GM23338 (cell line): ENCODE measurements at places on chromosomes 6 and 20.
A peak's percentile ranks its signal among the peaks of the same experiment; 100 is the strongest.

DNA sequence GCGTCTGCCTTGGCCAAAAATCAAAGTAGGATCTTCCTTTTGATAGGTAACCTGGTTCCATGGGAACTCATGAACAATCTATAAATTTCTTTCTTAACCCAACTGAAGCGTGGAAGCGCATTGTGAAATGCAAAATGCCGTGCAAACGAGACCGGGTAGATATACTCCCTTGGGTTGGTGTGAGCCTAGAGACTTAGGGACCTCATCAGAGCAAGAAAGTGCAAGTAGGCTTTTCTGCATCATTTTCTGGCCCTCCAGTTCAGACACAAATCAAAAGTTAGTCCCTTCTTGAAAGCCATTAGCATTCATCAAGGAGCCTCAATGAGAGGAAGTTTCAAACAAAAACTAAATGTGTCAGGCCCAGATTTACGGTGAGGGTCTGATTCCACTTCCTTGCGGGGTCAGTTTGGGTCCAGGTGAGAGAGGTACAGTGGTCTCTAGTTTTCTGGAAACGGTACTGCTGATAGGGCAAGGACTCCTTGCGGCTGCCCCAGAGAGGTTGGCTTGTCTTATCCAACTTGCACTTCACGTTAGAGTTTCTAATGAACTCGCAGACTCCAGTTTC, 5.3 kb upstream of the ZNF184 start:
- DNase-seq = peak; percentile 15

- no peak for DNase-seq
Measured at GRCh38 chr20:46931699-46932098, 37.1 kb downstream of the EYA2 start.

DNA sequence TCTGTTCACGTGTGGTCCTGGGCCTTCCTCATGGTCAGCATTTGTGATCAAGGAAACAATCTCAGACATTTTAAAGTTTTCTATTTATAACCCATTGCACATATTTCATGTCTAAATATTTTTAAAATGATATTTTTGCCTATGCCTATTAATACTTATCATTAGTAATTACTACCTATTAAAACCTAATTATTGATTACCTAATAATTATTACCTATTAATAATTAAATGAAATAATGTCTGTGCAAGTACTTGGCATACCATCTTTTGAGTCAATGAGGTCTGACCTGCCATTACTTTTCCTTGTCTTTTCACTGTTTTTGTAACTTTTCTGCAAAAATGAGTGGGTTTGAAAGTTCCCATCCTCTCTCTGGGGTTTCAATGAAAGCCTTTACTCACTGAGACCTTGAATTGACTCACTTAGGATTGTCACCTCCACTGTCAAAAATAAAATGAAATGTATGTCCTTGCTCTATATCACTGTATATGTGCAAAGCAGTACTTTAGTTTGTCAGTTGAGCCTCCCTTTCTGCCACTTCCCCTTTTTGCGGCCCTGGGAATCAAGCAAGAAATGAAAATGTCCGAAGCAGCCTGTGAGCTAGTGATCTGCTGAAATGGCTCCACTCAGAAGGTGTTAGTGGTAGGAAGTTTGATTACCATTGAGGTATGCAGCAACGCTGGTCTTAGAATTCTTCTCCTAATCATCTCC, 87.8 kb downstream of the L3MBTL3 start:
- no peak for DNase-seq

GRCh38 chr6:132136981-132137380, 185.8 kb upstream of the CCN2 start:
- DNase-seq = no peak

DNA sequence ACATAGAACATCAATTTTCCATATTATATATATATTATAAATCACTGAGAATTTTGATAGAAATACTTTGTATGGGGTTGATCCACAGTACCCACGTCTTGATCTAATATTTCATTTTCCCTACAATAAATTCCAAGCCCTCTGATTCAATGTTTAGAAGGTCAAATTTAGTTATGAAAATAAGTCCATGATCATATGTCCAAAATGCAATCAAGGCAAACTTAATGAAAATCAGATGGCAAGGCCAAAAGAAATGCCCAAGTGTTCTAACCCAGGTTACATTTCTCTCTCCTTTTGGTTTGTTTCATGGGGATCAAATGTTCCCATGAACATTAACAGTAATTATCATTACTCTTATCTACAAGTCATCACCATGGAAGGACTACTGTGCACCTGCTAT, 203.8 kb downstream of the KIF16B start:
- no peak for DNase-seq

DNA sequence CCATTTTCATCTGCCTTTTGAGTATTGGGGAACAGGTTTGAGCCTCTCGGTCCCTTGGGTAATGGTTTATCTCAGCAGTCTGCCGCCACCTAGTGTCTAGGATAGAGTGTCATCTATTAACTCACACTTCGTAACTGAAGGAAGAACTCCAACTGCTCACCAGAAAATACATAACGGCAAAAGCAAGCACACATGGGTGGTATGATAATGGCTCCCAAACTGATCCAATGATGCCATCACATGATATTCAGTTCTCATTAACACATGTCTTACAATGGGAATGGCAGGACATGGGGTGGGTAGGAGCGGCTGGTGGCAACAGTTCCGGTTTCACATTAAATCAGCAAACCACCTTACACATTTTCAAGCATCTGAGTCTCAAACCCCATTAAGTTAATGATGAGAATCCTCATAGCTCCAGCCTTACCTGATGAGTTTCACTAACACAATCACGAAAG, 110.7 kb upstream of the PHACTR1 start:
- peak; percentile 92 for DNase-seq

DNA sequence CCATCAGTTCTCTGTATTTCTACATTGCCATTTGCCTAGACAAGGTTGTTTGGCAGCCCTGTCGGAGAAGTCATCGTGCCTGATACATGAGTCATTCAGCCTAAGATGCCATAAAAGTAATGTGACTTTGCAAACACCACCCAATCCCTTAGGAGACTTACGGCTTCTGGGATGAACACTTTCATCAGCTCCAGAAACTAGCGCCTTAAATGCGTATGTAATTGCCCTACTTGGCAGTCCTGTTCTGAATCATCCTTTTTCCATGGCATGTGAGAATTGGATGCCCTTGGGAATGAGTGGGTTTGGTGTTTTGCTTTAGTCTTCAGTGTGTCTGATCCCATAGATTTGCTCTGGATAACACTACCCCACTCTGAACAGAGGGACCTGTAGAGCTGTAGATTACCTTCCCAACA, 158.5 kb downstream of the SASH1 start:
- no peak for DNase-seq

DNA sequence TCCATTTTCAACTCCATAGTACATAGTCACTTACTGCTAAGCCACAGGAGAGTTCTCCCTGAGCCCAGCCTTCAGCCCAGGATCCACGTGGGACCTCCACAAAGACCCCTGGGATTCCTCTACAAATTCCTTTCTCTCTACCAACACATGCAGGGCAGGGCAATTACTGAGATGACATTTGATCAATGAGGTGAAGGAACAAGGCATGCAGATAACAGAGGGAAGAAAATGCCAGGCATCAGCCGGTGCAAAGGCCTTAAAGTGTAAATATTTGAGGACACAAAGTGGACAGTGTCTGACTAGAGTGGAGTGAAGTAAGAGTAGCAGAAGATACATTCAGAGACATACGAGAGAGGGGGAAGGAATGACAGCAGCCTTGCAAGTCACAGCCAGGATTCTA, 70.2 kb downstream of the HS3ST5 start:
- DNase-seq = no peak

DNA sequence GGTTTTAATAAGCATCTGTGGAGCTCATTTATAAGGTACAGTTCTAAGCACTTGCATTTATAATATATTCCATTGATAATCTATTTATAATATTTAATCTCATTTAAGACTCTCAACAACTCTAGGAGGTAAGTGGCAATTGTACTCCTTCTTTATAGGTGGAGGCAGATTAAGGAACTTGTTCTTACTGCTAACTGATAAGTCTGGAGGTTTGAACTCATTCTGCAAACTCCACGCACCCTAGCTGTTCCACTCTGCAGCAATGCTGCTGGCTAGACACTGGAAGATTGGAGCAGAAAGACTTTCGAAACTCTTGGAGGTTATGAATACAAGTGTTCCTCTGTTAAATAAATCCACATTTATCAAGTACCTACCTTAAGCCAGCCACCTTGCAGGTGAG, 793 bp upstream of the HDAC2 start:
- no peak for DNase-seq

GRCh38 chr6:47059216-47059885, 17.2 kb upstream of the ADGRF1 start:
- DNase-seq = no peak

DNA sequence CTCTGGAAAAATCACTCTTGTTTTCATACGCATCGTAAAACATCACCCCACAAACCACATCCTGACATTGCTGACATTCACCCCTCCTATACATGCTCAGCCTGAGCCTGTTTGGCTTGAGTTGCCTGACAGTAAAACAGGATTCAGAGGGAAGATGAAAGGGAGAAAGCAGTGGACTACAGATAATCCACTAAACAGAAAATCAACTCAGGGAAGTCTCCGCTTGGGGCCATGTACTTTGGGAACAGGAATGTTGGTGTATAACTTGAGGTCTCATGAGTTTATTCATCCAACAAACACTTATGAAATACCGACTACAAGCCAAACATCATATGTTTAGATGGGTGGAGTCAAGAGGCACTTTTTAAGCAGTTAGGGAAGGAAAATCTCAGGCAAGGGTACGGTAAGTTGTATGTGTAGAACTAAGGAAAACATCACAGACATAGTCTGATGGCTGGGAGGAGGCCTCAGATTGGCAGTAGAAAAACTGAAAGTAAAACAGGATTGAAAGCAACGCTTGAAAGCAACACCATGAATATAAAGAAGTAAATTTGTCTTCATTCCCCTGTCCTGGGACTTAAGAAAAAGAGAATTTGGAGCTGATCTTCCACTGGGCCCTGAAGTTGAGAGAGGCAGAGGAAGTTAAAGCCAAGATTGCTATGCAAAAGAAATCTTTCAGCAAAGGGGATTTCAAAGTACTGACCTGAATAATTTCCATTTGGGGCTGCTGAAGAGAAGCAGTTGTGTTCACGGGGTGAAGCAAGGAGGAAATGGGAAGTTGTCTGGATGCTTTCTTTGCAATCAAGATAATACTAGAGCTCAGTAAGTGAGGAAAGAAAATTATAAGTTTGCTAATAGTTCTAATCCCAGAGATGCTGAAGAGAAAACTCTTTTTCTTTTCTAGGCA, 28.8 kb downstream of the PDE7B start:
- no peak for DNase-seq

DNA sequence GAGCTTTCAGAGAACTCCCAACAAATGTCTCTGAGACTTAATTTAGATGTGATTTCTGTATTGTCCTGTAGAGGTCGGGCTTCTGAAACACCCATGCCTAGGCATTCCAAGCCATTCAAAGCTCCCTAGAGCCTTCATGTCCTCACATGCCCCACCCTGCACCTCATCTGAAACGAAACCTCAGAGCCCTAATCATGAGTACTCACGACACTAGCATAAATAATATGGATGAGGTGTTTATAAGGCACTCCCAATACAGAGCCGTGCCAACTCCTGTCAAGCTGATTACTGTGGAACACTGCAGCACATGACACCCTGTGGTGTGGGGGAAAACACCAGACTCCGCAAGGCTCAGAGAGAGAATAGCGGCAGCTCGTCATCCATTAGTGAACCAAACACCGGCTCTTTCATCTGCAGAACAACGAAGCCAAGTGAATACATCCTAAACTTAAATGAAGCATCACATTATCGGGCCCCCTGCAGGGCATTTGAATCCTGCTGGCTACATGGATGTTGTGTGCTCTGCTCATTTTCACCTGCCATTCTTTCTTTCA, 83.8 kb downstream of the FNDC1 start:
- peak; percentile 88 for DNase-seq

DNA sequence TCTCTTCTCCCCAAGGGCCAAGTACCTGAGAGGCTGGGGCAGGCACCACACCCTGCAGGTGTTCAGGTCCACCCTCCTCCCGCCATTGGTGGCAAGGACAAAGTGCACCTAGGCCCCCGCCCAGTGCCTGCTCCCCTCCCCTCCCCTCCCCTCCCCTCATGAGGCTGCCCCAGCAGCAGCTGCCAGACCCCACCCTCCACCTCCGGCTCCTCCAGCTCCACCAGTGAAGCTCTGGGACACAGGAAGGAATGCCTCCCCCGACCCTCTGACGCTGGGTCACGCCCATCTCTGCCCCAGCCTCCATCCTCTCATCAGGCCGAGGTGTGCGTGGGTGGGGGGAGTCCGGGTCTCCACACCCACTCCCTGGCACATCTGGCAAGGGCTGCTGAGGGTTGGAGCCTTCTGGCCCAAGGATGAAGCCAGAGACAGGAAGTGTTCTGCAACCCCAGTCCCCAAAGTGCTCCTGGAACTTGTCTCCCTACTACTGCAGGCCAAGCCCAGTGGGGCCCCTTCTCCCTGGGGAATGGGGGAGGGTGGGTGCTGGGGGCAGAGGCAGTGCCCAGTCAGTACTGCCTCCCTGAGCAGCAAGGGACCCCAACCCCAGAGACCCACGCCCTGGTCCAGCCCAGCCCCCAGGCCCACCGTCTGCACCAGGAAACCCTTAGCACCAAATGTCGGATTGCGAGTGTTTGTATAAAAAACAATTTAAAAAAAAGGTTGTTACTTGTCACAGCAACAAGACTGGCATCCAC, 1.6 kb upstream of the UCKL1 start:
- DNase-seq = peak; percentile 92

GRCh38 chr6:100258752-100259151, 206.0 kb downstream of the SIM1 start:
- no peak for DNase-seq

DNA sequence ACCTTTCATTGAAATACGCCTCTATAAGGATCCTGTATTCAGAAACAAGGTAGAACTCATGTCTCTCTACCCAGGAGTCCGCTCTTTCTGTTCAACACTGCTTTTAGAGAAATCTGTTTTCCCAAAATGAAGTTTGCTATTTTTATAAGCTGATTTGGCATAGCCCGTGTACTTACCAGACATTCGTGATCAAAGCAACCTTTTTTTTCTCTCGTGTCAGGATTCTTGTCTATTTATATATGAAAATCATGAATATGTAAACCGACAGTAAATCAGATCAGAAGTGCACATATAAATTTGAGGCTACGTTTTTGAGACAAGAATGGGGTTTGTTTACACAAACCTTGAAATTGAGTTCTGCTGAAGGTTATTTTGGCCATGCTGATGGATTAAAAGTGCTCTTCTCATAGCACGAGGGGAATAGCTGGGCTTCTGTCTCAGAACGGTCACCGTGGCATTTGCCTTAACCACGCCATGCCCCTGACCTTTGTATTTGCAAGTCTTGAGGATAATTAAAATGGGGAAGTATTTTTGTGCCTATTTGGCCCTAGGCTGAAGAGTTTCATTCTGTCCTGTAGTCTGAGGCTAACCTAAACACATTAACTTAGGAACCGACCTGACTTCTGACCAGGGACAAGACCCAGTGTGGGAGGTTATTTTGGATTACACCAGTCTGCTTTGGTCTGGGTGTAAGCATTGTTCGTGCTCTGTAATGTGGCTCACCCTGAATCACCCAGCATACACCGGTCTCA, 118.6 kb downstream of the MAP3K4 start:
- no peak for DNase-seq

- DNase-seq = no peak
Measured at GRCh38 chr6:137427656-137428290, 66.4 kb downstream of the OLIG3 start.
